ENCODE measurements at places on chromosomes 12 and 14.

- no peak for DNase-seq
These were observed 117.3 kb downstream of the ERC1 start for GRCh38 chr12:1108276-1108675.

DNA sequence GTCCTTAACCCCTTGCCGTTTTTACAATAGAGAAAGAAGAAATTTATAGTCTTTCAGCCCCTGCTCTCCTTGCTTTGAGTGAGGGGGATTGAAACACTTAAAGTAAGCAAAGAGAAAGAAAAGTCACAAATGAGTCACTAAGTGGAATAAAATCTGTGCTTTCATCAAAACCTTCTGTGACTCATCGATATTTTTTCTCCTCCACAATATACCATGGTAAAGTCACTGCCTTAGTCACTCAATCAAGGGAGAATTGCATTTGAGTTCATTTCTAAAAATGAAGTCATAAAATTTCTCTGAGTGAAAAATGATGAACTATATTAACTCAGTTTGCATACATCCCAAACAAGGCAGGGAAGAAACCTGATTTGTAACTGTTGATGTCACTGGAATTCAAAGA lies 470.3 kb downstream of the FOXG1 start:
- no peak for DNase-seq

- no peak for DNase-seq
These were observed 22.1 kb downstream of the PACS2 start for GRCh38 chr14:105336477-105337287.

DNA sequence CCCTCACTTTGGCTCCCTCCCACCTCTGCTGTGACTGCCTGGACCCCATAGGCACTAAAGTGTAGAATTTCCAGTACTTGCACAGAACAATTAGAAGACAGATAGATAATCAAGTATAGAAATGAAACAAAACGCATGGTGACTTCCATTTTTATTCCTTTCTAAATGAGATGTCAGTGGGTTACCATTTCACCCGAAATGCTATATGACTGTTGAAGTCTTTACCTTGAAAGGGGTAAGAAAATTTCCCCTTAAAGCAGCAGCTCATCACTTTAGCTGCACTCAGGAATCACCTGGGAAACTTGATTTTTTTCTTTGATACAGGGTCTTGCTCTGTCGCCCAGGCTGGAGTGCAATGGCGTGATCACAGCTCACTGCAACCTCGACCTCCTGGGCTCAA lies 12.5 kb upstream of the KSR2 start:
- DNase-seq, result no peak

- DNase-seq, result no peak
These were observed 268.5 kb upstream of the USP15 start for GRCh38 chr12:61991661-61992060.

DNA sequence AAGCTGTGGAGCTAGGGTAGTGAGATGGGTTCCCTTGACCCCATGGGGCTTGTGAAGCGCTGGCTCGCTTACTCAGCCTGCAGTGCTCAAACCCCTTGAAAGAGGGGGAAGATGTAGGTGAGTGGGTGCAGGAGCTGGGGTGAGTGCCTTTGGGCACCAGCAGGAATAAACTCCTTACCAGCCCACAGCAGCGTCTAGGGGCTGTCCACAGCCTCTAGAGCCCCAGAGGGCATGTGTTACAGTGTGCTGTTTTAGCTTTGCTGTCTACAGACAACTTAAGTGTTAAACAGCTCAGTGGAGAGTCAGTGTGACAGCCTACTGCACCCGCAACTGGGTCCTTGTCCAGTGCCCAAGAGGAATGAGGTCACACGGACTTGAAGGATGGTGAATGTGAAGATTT lies 48.0 kb downstream of the TSPAN8 start:
- DNase-seq, result no peak

DNA sequence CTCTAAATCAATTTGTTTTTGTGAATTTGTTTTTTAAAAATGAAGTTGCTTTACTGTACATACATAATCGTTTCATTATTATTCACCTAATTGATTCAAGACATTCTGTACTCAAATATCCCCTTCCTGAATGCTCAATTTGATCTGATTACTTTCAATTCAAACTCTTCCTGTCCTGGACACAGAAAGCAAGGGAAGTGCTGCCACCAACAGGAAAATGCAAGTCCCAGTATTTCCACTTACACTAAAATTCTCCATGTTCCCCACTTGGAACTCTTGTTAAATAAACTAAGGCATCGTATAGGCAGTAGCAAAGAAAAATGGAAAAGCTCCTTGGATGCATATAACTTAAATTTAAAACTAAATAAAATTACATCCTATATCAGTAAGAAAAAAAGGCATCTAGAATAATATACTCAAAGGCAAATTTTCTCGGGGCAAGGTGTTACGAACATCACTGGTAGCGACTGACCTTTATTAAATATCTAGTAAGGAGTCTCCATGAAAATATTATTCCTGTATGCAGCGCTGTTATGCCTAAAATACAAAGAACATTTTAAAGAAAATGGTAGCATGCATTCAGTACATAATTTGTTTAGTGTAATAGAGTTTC lies 72.0 kb upstream of the DBX2 start:
- DNase-seq, result no peak

DNA sequence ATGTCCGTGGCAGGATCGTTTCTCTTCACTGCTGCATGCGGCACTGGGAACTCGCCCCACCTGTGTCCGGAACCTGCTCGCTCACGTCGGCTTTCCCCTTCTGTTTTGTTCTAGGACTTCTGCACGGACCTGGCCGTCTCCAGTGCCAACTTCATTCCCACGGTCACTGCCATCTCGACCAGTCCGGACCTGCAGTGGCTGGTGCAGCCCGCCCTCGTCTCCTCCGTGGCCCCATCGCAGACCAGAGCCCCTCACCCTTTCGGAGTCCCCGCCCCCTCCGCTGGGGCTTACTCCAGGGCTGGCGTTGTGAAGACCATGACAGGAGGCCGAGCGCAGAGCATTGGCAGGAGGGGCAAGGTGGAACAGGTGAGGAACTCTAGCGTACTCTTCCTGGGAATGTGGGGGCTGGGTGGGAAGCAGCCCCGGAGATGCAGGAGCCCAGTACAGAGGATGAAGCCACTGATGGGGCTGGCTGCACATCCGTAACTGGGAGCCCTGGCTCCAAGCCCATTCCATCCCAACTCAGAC lies 1.2 kb downstream of the FOS start:
- DNase-seq, result peak; percentile 92

DNA sequence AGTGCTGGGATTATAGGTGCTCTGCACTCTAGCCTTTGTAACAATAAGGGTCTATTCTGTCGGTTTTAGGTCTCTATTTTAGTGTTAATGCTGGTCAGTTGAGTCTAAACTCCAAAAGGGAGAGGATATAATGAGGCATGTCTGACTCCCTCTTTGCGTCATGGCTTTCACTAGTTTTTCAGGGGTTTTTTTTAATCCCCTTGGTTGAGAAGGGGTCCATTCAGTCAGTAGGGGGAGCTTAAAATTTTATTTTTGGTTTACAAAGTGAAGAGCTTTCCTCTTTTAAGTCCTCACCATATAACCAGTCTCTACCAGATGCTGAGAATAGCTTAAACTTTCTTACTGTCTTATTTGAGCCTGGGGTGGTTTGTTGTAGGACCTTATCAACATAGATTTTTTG lies 106.9 kb downstream of the PRKCH start:
- no peak for DNase-seq

DNA sequence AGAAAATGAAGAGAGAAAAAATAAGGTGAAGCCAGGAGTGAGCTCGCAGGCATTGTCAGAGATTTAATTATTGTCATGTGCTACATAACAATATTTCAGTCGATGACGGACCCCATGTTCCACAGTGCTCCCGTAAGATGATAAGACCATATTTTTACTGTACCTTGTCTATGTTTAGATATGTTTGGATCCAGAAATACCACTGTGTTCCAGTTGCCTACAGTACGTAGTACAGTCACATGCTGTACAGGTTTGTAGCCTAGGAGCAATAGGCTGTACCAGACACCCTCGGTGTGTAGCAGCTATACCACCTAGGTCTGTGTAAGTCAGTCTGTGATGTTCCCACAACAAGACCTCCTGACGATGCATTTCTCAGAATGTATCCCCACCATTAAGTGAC lies 137.5 kb downstream of the FBXL14 start:
- DNase-seq, result no peak

GRCh38 chr12:10331642-10332239 lies 24.1 kb downstream of the KLRD1 start:
- no peak for DNase-seq

DNA sequence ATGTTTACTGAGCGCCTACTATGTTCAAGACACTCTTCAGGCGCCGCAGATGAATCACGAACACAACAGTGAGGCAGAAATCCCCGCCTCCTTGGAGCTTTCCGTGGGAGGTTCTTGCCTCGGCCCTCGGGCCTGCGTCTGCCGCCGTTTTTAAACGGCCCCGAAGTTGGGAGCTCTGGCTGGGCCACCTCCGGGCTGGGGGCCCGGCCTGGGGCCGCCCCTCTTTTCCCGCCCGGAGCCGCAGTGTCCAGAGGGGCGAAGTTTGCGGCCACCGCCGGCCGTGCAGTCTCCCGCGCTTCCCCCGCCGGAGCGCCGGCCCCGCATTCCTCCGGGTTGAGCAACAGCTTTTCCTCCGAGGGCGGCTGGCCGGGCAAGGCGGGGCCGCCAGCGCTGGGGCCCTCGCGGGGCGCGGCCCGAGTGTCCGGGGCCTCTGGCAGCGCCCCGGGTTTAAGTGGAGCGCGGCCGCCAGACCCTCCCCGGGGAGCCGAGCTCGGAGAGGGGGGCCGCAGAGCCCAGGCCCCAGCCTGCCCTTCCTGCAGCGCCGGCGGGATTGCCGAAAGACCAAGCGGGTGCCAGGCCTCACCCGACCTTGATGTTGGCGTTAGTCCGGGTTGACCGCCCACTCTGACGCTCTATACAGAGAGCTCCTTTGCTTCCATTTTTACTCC lies 18.7 kb upstream of the CTDSP2 start:
- peak; percentile 95 for DNase-seq

- peak; percentile 96 for DNase-seq
These were observed at the start of gene LRP10 for GRCh38 chr14:22871224-22872032. TSS of gene LRP10 (plus strand) at chr14:22871740. CDS start at chr14:22872304, 564 bp downstream.

DNA sequence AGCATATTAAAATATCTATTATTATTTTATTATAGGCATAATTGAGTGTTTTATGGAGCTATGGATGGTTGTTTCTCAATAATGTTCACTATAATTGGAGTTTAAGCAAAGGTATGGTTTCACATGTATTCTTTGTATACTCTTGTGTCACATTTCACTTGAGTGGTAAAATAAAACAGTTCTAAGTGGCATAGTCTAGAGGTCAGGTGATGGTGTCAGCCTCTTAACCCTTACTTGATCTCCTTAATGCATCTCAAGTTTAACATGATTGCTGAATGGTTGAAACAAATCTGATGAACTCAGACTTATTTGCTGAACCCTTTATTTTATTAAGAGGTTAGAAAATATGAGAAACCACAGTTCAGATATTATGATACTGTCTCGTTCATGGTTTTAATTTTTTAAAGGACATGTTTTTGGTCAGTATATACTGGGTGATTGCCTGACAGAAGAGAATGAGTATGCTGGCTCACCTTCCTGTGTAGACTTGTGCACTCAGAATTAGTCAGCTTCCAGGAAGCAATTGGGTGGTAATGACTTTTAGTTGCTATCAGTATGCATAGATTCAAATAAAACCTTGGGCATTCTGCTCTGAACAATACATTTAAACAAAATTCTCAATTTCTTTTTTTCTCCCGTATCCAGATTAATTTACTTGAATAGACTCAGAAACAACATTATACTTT lies 464.6 kb downstream of the PCNX1 start:
- no peak for DNase-seq

GRCh38 chr12:57630891-57631433 lies 2.0 kb downstream of the B4GALNT1 start:
- DNase-seq, result no peak

GRCh38 chr14:29710015-29710414 lies 217.6 kb downstream of the PRKD1 start:
- DNase-seq, result no peak

- DNase-seq, result peak; percentile 91
These were observed 20.2 kb downstream of the KRT8 start for GRCh38 chr12:52884526-52885293.

- DNase-seq, result no peak
These were observed 4.1 kb upstream of the SLC7A7 start for GRCh38 chr14:22819151-22819988.

DNA sequence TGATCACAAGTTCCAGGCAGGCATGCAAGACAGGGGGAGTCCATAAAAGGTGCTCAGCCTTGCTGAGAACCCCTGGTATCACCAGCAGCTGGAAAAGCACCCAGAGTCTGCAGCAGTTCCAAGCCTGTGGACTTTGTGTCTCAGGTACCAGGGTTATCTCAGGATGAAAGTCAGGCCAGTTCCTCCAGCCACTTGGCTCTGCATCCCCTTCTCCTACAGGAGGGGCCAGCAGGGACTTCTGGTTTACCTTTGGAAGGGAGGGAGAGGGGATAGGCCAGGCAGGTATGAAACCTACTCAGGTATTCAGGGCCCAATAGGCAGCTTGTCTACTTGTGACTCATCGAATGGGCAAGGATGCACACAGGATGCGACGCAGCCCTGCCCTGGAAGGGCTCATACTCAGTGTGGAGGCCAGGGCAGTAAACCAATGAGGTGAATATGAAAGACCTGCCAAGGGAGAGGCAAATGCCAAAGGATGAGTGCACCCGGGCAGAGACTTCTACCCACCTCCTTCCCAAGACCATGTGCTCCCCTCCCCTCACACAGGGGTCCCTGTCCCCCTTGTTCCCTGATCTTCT lies 148.2 kb downstream of the SLC38A6 start:
- DNase-seq, result no peak

DNA sequence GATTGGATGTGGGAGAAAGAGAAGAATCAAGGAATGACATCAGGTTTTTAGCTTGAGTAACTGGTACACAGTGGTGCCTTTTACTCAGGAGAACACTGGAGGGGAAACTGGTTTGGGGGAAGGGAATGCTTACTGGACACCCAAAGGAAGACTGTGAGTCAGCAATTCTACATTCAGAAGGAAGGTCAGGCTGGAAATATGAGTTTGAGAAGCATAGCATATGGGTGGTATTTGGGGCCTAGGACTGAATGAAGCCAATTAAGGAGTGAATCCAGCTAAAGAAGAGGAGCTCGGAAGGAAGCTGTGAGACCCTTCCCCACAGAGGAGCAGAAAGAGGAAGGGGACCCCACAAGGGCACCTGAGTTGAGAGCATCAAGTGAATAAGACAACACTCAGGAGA lies 35.4 kb downstream of the DMAC2L start:
- DNase-seq, result no peak

GRCh38 chr12:13127444-13127843 lies 24.0 kb upstream of the GSG1 start:
- DNase-seq, result no peak

- no peak for DNase-seq
These were observed 50.0 kb downstream of the C2CD5 start for GRCh38 chr12:22494319-22494718.

GRCh38 chr14:72521968-72522741 lies 371.7 kb downstream of the DPF3 start:
- DNase-seq, result no peak

DNA sequence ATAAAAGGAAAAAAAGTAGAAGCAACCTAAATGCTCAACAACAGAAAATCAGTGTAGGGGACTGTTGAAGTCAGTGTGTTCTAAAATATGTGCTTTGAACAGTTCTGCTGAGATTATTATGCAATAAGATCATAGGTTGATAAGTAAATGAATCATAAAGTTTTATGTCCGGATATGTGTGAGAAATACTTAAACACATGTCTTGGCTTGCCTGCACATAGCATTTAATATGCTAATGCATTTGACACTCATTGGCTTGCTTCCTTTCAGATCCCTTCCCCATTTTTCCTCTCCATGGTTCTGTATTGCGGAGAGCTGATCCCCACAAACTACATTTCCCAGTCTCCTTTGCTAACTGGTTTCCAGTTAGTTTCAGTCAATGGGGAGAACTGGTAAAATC lies 573.8 kb upstream of the TBX3 start:
- DNase-seq, result no peak
